Cardiac muscle cell (in vitro differentiated cells and primary cell): ENCODE measurements at places on chromosomes 16 and 17.

DNA sequence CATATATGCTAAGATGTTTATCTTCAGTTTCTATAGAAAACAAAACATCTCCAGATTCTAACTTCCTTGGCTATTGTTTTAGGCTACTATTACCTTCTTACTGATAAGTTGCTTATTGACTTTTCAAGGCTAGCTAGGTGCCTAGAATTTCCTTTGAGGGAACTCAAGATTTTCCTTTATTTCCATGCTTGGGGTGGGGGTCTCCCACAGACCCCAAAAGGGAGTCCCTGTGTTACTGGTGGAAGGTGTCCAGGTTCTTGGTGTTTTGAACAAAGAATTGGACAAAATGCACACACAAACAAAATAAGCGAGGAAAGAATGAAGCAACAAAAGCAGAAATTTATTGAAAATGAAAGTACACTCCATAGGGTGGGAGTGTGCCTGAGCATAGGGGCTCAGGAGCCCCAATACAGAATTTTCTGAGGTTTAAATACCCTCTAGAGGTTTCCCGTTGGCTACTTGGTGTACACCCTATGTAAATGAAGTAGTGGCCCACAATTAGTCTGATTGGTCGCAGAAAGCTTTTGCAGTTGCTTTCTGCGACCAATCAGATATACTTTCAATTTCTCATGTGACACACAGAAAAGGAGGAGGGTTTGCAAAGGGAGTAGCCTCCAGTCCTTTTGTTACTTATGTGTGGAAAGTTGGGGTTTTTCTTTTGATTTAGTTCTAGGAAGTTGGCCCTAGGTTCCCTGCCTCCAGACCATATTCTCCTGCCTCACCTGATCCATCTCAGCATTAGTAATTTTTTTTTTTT, 67.5 kb downstream of the MARF1 start:
- no peak for DNase-seq

DNA sequence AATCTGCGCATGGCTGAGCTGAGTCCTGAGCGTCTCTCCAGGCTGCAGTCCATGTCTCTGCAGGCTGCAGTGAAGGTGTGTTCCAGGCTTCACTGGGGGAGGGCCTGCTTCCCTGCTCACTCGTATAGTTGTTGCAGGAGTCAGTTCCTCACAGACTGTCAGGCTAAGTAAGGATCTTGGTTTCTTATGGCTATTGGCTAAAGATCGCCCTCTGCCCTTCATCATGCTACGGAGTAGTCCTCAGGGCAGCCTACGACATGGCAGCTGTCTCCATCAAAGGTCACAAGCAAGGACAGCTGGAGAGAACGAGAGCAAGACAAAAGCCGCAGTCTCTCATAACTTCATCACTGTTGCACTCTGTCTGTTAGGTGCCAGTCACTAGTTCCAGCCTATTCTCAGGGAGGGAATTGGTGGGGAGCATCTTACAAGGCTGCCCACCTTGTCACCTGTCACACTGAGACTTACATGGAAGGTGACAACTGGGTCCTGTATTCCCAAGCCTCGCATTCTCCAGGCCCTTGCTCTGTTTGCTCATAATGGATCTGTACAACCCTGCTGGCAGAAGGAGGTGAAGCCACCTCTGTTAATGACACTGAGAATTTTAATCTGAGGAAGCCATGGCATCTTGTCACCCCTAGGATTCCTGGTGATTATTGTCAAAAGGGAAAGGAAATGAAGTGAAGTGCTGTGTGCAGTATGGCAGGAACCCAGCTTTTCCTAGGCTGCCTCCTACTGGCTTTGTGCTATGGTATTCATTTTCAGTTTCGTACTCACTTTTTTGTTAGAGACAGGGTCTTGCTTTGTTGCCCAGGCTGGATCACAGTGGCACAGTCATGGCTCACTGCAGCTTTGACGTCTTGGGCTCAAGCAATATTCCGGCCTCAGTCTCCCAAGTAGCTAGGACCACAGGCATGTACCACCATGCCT, 43.4 kb downstream of the MFSD11 start:
- DNase-seq = peak; percentile 46

GRCh38 chr17:33968350-33969044, 286.6 kb upstream of the CCL2 start:
- no peak for DNase-seq

DNA sequence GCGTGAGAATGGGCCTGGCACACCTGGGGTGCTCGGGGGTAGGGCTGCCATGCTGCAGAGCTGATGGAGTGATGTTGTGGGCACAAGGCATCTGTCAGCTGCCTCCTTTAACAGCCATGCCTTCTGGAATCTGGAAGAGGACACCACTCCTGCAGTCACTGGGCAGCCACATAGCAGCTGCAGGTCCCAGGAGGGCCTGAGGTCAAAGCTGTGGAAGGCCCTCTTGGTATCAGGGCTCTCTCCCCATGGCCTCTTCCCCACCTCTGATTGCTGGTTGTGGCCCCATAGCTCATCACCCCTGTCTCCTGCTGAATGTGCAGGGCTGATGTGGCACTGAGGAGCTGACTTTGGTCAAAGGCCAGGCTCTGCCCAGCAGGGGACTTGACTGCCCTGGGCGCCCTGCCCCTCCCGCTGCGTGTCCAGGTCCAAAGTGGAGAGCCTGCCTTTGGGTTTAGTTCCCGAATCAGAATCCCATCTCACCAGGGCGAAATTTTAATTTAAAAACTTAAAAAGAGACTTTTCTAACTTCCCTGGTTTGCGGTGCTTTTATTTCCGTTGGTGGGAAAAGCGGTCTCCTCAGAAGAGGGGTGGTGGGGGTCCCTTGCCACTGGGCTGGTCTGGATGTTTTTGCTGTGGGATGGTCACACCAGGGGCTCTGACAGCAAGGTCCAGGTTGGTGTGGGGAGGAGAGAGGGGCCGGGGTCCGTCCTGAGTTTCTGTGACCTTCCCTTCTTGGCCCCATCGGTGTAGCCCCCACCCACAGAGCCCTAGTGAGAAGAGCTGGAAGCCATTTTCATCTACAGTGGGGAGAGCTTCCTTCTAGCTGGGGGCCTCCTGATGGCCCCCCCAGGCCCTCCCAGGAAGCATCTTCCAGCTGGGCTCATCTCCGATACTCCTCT, 5.9 kb downstream of the UBALD2 start:
- DNase-seq = no peak

DNA sequence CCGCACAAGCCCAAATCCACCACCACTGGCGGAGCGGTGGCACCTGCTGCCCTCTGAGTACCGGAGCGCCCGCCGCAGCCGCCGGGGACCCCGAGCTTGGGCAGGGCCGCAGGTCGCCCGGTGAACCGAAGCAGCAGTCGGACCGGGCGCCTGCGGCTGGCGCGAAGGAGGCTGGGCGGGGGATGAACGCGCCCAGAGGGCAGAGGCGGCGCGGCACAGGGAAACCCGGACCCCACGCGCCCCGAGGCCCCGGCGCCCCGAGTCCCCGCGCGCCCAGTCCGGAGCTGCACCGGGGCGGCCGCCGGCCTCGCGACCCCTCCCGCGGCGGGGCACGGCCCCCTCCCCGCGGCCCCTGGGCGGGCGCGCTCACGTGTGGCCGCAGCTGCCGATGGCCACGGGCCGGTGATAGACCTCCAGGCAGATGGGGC, 393 bp downstream of the RNF166 start:
- peak; percentile 65 for DNase-seq
